ENCODE measurements at places on chromosomes 4 and X.
A peak's percentile ranks its signal among the peaks of the same experiment; 100 is the strongest.

DNA sequence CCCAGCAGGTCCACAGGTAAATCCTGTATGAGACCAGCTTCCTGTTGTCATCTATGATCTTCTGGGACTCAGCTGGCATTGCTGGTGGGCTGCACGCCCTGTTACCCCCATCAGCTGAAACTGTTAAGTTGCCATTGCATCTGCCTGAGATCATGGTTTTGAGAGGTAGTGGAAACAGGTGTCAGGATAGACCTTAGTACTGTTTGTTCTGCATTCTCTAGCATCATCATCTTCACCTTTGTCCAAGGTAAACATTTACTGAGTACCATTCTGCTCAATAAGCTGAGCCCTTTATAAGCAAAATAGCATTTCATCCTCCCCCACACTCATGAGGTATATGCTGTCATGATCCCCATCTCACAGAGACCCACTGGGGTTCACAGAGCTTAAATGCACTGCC is 42.9 kb upstream of the PROM1 start:
- DNase-seq = no peak

DNA sequence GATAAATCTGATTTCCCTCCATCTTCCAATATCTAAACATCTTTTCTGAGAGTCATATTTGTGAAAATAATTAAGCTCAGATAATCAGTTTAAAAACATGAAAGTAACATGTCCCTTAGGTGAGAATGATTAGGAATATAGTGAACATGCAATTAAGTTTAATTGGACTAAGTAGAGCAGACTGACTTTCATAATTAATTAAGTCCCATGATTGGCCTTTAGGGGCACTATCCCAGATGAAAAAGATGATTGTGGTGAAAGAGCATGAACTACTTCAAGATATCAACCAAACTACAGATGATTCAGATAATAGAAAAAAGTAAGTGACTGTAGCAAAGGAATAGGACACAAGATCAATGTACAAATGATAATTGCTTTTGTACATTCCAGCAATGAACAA is 758.8 kb downstream of the STIM2 start:
- DNase-seq = no peak

DNA sequence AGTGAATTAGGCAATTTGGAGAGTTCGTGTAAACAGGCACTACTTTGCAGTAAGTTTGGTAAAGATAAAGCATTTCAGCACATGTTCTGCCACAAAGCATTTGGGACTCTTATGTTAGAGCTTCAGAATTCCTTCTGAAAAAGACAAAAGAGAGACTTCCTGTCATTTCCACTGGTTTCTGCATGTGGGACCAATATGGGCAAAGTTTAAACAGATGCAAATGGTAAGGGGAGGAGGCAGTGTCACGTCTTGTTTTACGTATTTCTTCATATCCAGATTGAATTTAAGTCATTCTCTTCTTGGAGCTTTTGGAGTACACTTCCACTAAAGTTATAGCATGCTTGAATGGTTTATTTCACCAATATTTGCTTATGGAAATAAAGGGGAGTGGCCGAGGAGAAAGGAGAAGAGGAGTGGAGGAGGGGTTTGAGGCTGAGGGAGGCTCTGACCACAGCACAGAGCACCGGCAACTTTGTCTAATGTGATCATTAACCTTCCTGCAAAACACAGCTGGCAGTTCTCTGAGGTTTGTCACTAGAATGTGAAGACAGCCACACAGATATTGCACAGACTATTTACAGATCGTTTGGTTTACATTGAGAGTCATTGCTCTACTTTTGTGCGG is at the start of gene APELA:
TSS of gene APELA (plus strand) at position 479 of the 625 bp plus-strand sequence. CDS start 154 bp downstream, outside the sequence.
- no peak for DNase-seq

GRCh38 chrX:141180851-141181250 is 3.9 kb upstream of the LDOC1 start:
- no peak for DNase-seq

DNA sequence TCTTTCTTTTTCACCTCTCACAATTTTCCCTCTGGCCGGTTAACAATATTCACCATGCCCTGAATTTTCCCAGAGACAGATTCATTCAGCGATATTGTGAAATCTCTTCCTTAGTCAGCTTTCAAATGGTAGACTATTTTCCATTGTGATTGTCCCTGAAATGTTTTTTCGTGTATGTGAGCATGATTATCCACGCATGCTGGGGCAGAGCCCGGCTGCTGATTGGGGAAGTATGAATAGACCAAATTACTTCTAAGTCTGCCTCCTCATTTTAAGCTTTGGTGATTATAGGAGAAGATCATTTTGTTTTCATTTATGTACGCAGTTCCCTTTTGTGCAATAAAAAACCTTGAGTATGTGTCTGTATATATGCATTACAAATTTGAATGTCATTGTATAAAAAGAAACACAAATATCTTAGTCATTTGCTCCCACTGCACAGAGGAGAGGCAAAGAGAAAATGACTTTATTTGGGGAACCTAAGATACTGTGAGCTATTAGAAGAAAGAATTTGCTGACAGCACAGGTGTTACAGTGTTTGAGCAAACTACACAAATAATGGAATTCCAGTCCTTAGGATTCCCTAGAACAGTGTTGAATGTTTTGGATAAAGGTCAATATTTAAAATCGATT is 11.3 kb downstream of the DTHD1 start:
- DNase-seq = no peak

- DNase-seq = no peak
Measured at GRCh38 chr4:54439831-54440243, 210.7 kb downstream of the PDGFRA start.

- no peak for DNase-seq
Measured at GRCh38 chr4:107806196-107806595, 18.5 kb upstream of the SGMS2 start.

DNA sequence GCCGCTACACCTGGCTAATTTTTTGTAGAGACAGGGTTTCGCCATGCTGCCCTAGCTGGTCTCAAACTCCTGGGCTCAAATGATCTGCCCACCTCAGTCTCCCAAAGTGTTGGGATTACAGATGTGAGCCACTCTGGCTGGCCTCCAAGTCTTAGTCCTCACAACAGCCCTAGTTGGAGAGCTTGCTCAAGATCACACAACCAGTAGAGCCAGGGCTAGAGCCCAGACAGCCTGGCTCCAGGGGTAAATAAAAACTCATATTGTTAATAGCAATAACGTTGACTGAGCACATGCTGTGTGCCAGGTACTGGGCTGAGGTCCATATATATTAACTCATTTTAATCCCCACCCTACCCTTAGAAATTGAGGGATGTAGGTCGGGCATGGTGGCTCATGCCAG is 7.3 kb upstream of the JAKMIP1 start:
- DNase-seq = no peak

DNA sequence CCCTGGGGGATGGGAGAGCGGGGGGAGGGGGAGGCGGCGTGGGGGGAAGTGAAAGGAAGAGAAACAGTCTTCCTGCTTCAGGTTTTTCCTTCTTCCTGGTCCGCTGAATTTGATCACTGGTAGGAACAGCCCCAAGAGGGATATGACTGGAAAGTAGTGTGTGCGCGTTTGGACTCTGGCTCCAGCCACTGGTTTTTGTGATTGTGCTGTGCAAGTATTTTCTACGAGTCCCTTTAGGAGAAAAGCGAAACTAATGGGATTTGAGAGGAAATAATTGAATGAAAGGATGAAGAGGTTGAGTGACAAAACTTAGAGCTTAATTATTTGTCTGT is 836 bp downstream of the PRRG1 start:
- DNase-seq = peak; percentile 9

DNA sequence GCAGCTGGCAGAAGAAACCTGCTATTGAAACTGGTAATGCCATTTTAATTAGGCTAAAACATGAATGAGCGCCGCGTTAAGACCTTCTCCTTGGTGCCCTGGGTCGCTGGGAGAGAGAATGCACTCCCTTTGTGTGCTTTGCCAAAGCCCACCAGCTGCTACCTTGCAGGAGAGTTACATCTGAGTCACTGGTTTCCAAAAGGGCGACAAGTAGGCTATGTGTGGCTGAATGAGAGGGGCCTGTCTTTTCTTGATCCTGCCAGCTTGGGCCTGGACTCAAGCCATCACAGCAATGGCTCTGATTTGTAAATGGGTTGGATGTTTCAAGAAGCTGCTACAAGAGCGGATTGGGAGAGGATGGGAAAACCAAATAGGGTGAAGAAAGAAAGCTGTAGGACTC is 81.5 kb downstream of the NHS start:
- no peak for DNase-seq
